ENCODE measurements at places on chromosomes 1 and 21. TPM values are rescaled to one million over a fixed set of nuclear protein-coding genes. Genes with fewer than 3 reads are reported as not detected.

Gene OR13G1
- total RNA-seq = not detected

Gene ERICH3
- not detected for total RNA-seq

Gene PDZK1
- 0.10 TPM for total RNA-seq

Gene UTP25
- total RNA-seq = 5.1 TPM

Gene S100A3
- total RNA-seq = 11.2 TPM

Gene FALEC
- total RNA-seq = not detected

Gene RGS16
- 0.10 TPM for total RNA-seq
